ENCODE measurements at places on chromosomes 7 and 10. TPM values are rescaled to one million over a fixed set of nuclear protein-coding genes. Genes with fewer than 3 reads are reported as not detected.

Gene SOSTDC1
- not detected for total RNA-seq

Gene SLC39A12
- total RNA-seq: not detected

Gene ZCWPW1
- 7.4 TPM for total RNA-seq

Gene CLEC5A
- not detected for total RNA-seq

Gene CLRN3
- not detected for total RNA-seq

Gene EIF5AL1
- 0.48 TPM for total RNA-seq

Gene IGFBP3
- 386 TPM for total RNA-seq

Gene ACTL6B
- total RNA-seq: not detected

Gene LIPF
- total RNA-seq: not detected

Gene MYO1G
- total RNA-seq: 0.24 TPM

Gene ATP5MK
- 230 TPM for total RNA-seq

Gene GNAT3
- not detected for total RNA-seq

Gene PSMA2
- total RNA-seq: 175 TPM

Gene NPTX2
- total RNA-seq: not detected

Gene CUBN
- 0.07 TPM for total RNA-seq

Gene SAMD9L
- total RNA-seq: 4.1 TPM

Gene RELN
- 0.08 TPM for total RNA-seq

Gene CD36
- 0.28 TPM for total RNA-seq

Gene PRPS1L1
- total RNA-seq: not detected

Gene GIMAP7
- not detected for total RNA-seq

Gene PNLIPRP3
- not detected for total RNA-seq

Gene GIMAP6
- total RNA-seq: not detected

Gene CACNA2D1
- total RNA-seq: 3.2 TPM

Gene PNLIP
- total RNA-seq: not detected

Data from PC-9 (cell line).